Stimulated activated CD4-positive, alpha-beta T cell treated with anti-CD3 and anti-CD28 coated beads, TNF-alpha, amount 100 ng/mL, for 24 hours (primary cell): ENCODE measurements at places on chromosomes 6 and 20.

DNA sequence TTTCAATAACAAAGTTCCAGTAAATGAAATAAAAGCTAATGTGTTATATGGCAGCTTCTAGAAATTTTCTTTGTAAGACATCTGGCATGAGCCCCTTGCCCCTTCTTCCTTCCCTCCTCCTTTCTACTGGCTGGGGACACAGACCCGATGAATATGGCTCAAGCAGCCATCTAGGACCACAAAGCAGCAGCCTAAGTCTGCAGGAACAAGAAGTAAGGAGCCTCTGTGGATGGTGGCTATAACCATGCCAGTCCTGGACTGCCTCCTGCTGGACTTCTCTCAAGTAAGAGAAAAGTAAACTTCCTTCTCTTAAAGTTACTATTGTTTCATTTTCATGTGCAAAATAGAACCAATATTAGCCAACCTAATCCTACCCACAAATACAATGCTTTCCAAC, 114.9 kb upstream of the DST start:
- DNase-seq, result no peak

- DNase-seq, result no peak
Measured at GRCh38 chr6:157253017-157253416, 70.3 kb downstream of the TMEM242 start.

DNA sequence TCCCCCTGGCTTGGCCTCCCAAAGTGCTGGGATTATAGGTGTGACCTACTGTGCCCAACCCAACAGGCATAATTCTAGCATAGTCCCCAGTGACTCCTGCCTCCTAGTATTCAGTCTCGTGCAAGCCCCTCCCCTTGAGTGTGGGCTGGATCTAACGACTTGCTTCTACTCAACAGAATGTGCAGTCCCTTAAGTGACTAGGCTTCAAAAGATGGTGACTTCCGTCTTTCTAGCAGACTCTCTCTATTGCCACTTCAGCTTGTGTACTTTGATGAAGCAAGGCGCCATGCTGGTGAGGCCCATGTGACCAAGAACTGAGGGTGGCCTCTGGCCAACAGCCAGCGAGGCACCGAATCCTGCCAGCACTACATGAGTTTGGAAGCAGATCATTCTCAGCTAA, 109.6 kb upstream of the TRAF3IP2 start:
- DNase-seq, result peak; percentile 31

- DNase-seq, result peak; percentile 11
Measured at GRCh38 chr20:44642203-44643153, 9.0 kb downstream of the ADA start.

DNA sequence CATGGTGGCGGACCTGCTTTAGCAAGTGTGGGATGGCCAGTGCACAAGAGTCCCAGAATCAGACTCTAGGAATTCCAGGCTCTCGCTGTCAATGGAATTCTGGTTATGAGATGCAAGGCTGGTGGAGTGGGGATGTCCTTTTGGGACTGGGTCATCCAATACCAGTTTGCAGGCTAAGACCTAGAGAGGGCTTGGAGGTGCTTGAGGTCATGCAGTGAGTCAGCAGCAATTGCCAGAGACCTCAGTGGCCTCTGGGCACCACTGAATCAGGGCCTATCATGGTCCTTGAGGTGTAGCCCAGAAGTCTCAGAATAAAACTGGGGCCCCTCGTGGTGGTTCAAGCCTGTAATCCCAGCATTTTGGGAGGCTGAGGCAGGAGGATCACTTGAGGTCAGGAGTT, 1.4 kb upstream of the SCRT2 start:
- no peak for DNase-seq

GRCh38 chr6:53718597-53719460, 53.3 kb upstream of the KLHL31 start:
- no peak for DNase-seq

GRCh38 chr6:118171852-118172251, 264.8 kb downstream of the SLC35F1 start:
- no peak for DNase-seq

- DNase-seq, result no peak
Measured at GRCh38 chr20:16922834-16923233, 174.7 kb downstream of the OTOR start.

- no peak for DNase-seq
Measured at GRCh38 chr20:41574802-41575389, 43.3 kb downstream of the CHD6 start.

DNA sequence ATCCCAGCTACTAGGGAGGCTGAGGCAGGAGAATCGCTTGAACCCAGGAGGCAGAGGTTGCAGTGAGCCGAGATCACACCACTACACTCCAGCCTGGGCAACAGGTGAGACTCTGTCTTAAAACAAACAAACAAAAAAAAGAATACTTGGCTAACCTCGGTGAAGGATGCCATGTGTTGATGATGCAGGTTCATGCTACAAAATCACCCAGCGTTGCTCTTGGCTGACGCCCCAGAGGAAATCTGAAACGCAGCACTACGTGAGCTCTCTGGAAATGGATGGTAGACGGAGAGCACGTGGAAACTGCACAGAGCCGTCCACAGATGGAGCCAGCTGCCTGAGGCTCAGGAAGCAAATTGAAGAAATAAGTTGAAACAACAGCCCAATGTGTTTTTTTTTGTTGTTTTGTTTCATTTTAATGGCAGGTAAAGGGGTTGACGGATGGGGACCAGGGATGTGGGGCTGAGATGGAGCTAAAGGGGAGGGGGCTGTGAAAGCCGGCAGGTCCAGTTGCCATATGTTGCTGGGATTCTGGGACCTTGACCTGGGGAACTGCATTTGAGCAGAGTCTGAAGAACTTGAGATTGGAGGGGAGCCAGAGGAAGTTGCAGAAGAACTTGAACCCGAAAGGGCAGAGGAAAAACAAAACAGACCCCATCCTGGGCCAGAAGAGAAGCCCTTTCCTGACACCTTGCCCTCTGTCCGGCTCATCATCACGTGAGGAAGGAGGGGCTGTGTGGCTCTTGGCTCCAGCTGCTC, 12.8 kb upstream of the MANBAL start:
- no peak for DNase-seq

DNA sequence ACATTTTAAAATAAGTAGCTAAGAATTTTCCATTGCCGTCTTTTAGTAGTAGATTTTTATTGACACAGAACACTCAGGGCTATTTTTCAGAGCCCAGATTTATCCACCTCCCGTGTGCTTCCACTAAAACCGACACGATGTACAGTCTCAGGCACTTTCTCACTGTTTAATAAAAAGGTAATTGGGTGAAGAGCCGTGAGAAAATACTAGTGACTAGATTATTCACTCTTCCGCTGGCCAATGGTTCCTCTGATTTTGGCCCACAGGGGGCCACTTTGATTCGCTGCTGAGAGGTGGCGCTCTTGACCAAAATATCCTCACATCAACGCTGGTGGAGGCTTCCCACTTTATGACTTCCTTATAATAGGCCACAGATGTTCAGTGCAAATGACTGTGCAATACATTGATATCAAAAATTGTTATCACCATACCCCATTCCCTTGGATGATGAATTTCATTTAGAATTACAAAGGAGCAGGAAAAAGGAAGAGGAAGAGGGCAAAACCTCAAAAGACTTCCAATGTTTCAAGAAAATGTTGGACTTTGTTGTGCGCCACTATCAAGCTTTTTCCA, 12.3 kb upstream of the HDDC2 start:
- DNase-seq, result peak; percentile 26

DNA sequence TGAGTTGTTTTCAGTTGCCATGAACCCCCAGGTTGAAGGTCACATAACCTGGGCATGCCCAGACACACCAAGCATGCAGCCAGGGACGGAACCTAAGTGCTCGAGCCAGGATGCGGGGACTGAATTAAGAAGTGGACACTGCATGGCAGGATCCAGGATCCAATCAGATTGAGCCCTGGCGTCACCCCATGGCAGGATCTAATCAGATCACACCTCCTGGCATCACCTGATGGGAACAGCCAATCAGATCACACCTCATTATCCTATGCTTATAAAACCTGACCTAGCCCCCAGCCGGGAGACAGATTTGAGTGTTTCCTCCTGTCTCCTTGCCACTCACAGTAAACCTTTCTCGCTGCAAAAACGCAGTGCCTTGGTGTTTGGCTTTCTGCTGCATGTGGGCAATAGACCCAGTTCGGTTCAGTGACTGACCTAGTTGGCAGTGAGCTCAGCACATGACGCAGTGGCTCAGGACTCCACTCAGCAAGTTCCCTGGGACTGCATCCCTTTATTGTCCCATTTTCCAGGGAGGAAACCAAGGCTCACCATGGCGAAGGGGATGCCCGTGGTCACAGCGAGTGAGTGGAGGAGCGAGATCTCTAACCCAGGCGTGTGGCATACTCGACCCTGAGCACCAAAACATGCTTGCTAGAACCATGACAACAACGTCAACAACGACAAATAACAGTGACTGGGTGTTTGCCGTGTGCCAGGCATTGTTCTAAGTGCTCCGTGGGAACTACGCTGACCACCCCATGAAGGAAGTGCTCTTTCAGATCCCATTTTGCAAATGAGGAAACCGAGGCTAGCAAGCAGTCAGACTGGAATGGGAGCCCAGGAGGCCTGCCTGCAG, 66.3 kb downstream of the RBM38 start:
- DNase-seq, result no peak

GRCh38 chr20:58133020-58133808, 95.2 kb downstream of the ANKRD60 start:
- DNase-seq, result no peak

GRCh38 chr6:169725125-169726048, 1.1 kb upstream of the PHF10 start:
- peak; percentile 4 for DNase-seq
